H4 (cell line): ENCODE measurements at places on chromosomes 6 and 20.

- no peak for DNase-seq
Observed at GRCh38 chr6:126055449-126055848, 69.1 kb downstream of the TRMT11 start.

DNA sequence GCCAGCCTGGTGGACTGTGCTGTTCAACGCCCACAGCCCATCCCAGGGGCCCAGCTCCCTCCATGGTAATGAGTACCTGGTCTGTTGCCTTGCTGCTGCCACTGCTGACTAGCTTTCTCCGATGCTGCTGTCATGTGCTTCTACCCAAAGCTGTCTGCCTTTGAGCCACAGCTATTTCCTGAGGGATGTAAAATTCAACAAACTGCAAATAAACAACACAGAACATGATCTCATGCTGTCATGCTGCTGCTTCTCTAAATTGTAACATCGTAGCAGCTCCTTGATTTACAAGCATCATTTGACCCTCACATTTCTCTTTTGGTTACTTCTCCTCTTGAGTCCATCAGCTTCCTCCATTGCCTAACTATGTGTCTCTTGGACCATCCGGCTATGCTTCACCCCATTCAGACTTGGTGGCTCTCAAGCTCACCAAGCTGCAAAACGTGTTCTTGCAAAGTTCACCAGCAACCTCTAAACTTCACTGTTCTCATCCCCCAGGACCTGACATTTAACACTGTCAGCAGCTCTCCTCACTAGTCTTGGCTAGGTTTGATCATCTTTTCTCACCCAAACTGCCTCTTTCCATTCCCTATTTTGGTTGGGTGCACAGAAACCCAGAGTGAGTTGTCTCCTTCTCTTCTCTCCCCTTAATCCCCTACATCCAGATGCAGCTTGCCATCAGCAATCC is 54.6 kb downstream of the FYN start:
- DNase-seq: no peak

DNA sequence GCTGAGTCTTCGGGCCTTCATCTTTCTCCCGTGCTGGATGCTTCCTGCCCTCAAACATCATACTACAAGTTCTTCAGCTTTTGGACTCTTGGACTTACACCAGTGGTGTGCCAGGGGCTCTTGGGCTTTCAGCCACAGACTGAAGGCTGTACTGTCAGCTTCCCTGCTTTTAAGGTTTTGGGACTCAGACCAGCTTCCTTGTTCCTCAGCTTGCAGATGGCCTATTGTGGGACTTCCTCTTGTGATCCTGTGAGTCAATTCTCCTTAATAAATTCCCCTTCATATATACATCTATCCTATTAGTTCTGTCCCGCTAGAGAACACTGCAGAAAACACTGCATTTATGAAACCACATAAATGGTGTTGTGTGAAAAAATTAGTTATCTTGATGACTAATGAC is 13.9 kb upstream of the BCLAF1 start:
- no peak for DNase-seq

DNA sequence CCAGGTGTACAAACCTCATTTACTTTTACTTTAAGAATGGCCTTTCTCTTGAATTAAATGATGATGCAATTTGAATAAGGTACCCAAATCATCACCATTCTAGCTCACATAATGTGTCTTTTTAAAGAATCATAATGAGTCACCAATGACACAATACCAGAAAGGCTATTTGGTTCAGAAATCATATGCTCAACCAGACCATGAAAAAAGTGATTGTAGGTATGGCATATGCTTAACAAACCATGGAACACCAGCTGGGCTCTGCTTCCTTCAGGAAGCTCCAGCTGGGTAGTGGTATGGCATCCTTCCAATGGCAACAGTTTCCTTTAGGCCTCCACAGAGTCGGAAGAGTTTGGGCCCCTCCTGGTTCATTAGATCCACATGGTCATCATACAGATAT is 128.2 kb downstream of the FRK start:
- DNase-seq: peak; percentile 88

DNA sequence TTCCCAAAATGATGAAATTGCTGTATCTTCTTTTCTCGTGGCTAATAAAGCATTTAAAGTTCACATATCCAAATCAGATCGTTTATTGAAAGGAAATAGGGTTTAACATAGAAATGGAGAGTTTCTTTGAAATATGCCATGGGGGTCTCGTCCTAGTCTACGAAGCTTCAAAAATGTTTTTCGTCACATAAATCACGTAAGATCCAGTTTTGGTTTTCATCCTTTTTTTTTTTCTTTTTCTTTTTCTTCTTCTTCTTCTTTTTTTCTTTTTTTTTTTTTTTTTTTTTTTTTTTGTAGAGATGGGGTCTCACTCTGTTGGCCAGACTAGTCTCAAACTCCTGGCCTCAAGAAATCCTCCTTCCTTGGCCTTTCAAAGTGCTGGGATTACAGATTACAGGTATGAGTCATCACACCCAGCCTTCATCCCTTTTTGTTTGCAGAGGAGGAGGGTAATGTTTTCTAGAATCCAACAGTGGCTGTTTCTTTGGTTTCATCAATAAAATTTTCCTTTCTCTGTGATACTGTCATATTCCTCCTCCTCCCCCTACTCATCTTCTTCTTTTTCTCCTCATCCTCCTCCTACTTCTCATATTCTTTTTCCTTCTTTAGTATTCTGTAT is 94.7 kb upstream of the LOC128125822 start:
- no peak for DNase-seq

- no peak for DNase-seq
Observed at GRCh38 chr20:23129891-23130621, 43.9 kb upstream of the CD93 start.

GRCh38 chr20:1792274-1792673 is 102.9 kb upstream of the SIRPA start:
- DNase-seq: no peak

- DNase-seq: no peak
Observed at GRCh38 chr6:157773248-157773773, 49.7 kb upstream of the SNX9 start.

DNA sequence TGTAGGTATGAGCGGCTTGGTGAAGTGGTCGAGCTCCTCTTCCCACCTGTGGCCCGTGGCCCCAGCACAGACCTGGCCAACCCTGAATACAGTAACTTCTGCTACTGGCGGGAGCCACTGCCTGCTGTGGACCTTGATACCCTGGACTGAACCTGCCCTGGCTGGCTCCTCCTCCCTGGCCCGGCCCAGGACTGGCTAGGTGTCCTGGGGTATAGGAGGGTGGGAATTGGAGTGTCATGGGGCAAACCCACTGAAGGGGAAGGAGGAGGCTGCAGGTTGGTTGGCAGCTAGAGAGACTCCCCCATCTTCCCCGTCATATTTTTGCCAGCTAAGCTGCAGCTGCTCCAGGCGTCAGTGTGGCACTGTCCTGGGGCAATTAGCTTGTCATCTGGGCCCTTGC is 7.9 kb downstream of the EMILIN3 start:
- DNase-seq: no peak

GRCh38 chr6:43670623-43670986 is 17.0 kb downstream of the MRPS18A start:
- DNase-seq: no peak

- no peak for DNase-seq
Observed at GRCh38 chr20:64030371-64031134, 5.4 kb upstream of the C20orf204 start.

DNA sequence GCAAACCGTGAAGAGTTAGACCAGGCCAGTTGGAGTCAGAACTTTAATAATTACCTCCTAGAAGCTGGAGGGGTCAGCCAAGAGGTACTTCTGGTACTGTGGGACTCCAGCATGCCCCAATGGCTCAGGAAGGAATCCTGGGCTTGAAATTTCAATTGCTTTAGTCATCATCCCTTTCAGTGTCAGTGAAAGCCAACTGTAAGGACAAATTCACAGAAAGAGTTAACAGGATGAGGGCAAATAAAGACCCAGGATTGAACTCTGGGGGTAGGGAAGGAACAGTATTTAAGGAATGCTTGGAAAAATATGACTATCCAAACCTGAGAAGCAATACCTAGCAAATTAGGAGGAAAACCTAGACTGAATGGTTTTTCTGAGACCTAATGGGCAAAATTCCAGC is 735.1 kb upstream of the MARCKS start:
- DNase-seq: peak; percentile 87

DNA sequence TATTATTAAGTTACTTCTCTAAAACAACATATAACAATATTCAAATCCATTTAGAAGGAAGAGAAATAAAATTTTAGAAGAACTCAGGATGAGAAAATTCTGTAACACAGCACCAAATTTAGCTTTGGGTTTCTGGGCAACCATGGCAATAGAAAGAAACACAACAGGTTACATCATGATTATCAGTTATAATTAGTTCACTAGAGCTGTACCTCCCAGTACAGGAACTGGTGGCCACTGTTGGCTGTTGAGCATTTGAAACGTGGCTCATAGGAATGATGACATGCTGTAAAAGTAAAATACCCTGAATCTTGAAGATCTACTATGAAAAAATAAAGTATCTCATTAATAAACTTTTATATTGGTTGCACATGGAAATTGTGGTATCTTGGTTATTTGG is 23.7 kb upstream of the MAP3K4 start:
- no peak for DNase-seq

GRCh38 chr20:51432251-51432784 is 110.2 kb downstream of the NFATC2 start:
- DNase-seq: no peak

GRCh38 chr6:44681761-44682160 is 294.3 kb downstream of the CDC5L start:
- DNase-seq: no peak

DNA sequence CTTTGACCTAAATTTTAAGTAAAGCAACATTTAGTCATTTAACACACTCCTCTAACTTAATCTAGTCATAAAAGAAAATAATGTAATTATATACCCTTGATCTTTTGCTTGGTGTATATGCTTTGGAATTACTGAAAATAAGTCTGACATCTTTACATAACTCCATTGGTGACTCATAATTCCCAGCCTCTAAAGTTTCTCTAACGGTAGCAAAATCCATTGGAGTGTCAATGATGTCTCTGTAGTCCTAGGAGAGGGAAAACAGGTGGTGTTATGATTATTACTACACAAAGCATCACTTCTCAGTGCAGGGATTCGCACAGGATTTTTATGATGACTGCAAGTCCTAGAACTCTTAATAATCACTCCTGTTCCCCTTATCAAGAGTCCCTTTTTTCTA is 80.2 kb downstream of the IRAK1BP1 start:
- no peak for DNase-seq

DNA sequence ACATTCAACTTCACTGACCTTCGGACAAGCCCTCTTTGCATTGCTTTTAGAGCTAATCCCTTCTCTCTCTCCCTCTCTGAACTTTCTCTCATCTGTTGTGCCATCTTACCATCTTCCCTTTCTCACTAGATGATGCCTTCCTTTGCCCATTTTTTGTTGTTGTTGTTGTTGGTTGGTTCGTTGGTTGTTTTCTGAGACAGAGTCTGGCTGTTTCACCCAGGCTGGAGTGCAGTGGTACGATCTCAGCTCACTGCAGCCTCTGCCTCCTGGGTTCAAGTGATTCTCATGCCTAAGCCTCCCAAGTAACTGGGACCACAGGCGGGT is 18.8 kb downstream of the MAP3K5 start:
- no peak for DNase-seq

- DNase-seq: no peak
Observed at GRCh38 chr6:71676298-71676697, 210.1 kb upstream of the RIMS1 start.

- DNase-seq: no peak
Observed at GRCh38 chr20:47676219-47676721, 109.0 kb downstream of the SULF2 start.

- DNase-seq: no peak
Observed at GRCh38 chr20:38547288-38548085, 33.5 kb upstream of the ADIG start.

DNA sequence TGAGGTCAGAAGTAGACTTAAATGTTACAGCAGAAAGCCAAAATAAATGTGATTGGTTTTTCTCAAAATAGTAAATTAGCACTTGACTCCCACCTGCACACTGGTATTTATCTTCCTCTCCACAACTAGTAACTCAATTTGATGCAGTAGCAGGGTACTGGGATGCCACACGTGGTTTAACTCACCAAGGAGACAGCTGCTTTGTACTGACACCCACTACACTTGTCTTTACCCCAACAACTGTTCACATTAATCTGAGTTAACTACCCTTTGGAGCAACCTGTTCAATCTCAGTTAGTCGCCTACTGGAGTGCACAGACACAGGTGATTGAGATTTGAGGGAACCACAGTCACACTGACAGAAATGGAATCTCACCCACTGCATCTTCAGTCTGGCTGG is 242.1 kb downstream of the PRKN start:
- no peak for DNase-seq

GRCh38 chr6:158041370-158041769 is 59.7 kb downstream of the SYNJ2 start:
- peak; percentile 23 for DNase-seq

DNA sequence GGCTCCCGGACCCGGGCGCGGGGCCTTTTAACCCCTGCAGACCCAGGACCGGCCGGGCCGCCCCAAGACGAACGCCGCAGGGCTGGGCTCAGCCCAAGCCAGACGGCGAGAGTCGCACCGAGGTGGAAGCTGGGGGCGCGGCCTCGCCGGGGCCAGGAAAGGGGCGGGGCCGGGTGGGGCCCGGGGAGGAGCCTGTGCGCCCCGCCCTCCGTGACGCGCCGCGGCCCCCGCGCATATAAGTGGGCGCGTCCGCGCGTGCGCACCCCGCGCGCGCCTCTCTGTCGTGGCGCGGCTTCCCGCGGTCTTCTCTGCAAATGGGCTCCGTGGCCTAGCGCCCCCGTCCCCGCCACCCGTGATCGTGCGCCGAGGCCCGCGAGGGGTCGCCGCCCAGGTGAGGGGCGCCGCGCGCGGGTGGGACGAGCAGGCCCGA is at the start of gene PPDPF:
TSS of gene PPDPF (plus strand) at position 262 of the 430 bp plus-strand sequence. CDS start 544 bp downstream, outside the sequence.
- peak; percentile 45 for DNase-seq

DNA sequence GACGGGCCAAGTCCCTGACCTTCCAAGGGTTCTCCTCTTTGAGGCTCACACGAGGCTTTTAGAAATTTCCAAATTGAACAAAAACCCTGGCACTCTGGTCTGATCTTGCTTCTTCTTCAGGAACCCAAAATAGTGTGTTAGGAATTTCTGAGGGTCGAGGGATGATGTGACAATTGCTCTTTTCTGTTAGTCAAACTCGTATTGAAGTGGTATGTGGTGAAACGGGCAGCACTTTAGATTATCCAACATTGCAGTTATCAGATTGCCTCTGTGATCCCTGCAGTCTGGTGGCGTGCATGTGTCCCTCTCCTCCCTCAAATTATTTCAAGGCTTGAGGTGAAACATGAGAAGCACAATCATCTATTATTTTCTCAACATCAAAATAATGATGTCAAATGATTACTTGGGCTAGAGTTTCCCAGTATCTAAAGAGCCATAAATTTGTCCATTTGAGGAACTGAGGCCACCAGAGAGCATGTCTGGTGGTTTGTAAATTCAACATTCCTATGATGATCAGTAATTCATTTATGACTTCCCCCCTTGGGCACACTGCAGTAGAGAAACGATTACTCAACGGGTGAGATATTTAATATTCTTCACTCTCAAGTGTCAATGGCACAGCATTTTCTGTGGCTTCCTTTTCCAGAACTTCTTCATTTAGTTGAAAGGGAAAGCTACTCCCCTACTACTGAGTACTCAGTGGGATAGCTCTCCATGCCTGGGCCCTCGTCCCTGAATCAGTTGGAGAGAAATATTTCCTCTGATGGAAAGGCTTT is 308.6 kb upstream of the MAP3K7 start:
- peak; percentile 3 for DNase-seq
